Tongue (tissue), 3 donors: ENCODE measurements at places on chromosomes 11 and 22. TPM values are rescaled to one million over a fixed set of nuclear protein-coding genes. Genes with fewer than 3 reads are reported as not detected.
A peak's percentile ranks its signal among the peaks of the same experiment; 100 is the strongest.

DNA sequence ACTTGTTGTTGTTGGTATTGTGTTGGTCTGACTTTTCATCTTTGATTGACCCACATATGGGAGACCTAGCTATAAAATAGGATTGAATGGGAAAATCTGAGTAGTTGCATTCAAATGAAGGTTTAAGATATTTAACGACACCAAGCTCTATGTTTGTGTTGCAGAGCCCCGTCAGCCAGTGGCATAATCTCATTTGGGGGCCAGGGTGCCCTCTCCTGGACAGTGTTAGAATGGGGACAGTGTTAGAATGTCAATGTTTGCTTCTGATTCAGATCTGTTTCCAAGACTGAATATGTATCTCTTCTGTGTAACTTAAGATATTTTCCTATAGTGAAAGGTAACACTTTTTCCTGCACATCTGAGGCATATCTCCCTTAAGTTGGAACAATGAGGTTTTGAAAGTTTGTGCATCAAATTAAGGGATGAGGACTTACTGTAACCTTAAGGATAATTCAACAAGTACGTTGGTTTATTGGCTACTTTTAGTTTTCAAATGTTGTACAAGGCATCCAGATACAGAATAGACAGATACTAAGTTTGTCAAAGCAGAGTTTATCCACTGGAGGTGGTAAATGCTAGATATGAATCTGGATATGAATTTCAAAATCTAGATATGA lies 5.3 kb upstream of the OR52M1 start:
- peak; percentile 36 for DNase-seq

DNA sequence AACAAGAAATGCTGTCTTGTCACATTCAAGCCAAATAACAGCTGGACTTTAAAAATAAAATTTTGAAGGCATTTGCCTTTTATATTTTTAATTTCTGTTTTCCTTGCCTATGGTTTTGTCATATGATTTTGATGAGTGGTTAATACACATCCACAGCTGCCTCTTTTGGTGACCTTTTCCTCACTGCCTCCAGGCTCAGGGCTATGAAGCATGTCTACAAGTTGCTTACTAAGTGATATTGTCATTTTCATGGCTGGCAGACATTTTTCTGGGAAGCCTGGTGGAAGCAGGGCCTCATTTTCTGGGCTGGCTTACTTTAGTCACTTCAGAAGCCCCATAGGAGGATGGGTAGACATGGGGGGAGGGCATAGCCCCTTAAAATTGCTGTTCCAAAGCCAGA lies 344.9 kb downstream of the SOX6 start:
- DNase-seq: peak; percentile 7

DNA sequence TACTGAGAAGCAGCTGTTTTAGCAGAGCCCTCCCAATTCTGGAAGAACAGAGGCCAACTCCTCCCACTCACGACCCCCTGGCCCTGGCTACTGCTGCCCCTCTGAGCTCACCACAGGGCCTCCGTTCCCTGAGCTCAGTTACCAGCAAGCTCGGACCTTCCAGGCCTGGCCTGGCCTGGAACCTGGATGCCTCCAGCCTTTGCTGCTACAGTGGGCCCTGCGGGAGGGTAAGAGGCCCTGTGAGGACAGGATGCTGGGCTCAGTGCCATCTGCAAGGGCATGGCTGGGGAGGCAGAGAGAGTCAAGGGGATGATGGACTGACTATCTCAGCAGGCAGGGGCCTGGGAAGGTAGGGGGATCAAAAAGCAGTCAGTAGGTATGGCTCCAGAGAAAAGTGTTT lies 209.9 kb upstream of the NCAM1 start:
- DNase-seq: peak; percentile 41

Gene LRRC74B
- total RNA-seq: not detected

- DNase-seq: no peak
Observed at GRCh38 chr11:119590651-119591351, 138.2 kb downstream of the NECTIN1 start.

GRCh38 chr11:118202599-118203422 lies 22.0 kb downstream of the JAML start:
- DNase-seq: no peak

GRCh38 chr11:46894506-46894905 lies 23.8 kb downstream of the LRP4 start:
- DNase-seq: no peak

DNA sequence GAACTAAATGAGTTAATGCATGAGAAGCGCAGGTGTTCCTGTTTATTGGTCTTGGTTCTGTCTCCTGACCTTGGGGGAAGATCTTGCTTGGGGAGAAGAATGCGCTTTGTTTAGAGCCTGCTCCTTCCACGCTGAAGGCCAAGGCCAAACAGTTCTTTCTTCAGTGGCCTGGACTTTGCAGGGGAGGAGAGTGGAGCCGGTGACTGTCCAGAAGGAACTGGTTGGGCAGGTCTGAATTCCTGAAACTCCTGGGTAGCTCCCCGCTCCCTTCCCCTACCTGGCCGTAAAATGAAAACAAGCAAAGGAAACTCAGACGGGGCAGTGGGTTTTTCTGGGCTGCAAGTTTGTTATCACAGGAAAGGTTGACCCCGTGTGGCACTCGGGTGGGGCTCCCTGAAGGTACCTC lies 3.6 kb downstream of the ARHGAP8 start:
- DNase-seq: no peak

Gene ZNF215
- 0.51 TPM for total RNA-seq

GRCh38 chr11:1207401-1208143 lies 15.3 kb upstream of the MUC5B start:
- peak; percentile 34 for DNase-seq

Gene KRTAP5-3
- not detected for total RNA-seq

Gene KLHL35
- 2.9 TPM for total RNA-seq

- peak; percentile 67 for DNase-seq
Observed at GRCh38 chr11:71086687-71087258, 165.6 kb downstream of the SHANK2 start.

Gene CARD10
- 12.2 TPM for total RNA-seq

GRCh38 chr11:113591117-113591516 lies 115.0 kb downstream of the TMPRSS5 start:
- no peak for DNase-seq

Gene TREH
- not detected for total RNA-seq

- no peak for DNase-seq
Observed at GRCh38 chr11:44776551-44777208, 49.9 kb downstream of the TSPAN18 start.

DNA sequence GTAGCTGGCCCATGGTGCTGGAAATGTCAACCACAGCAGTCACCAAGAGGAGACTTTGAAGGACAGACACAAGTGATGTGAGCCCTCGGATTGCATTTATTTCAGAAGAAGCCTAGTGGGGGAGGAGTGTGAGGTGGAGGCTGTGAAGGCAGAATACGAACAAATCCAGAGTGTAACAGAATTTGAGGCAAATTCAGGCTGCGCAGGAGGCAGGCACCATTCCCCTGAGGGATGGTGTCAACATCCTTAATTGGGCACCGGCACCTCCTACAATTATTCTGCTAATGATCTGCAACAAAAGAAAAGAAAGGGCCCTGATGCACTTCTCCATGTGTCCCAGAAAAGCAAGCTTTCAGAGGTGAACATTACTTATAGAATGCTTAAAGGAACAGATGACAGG lies 32.2 kb downstream of the CWC15 start:
- DNase-seq: no peak

GRCh38 chr11:86341382-86341781 lies 33.3 kb upstream of the CCDC81 start:
- DNase-seq: no peak

GRCh38 chr11:61890529-61891330 lies 615 bp downstream of the FADS3 start:
- DNase-seq: peak; percentile 33

Gene SYNGR1
- 20.0 TPM for total RNA-seq

Gene OR8H2
- total RNA-seq: not detected

DNA sequence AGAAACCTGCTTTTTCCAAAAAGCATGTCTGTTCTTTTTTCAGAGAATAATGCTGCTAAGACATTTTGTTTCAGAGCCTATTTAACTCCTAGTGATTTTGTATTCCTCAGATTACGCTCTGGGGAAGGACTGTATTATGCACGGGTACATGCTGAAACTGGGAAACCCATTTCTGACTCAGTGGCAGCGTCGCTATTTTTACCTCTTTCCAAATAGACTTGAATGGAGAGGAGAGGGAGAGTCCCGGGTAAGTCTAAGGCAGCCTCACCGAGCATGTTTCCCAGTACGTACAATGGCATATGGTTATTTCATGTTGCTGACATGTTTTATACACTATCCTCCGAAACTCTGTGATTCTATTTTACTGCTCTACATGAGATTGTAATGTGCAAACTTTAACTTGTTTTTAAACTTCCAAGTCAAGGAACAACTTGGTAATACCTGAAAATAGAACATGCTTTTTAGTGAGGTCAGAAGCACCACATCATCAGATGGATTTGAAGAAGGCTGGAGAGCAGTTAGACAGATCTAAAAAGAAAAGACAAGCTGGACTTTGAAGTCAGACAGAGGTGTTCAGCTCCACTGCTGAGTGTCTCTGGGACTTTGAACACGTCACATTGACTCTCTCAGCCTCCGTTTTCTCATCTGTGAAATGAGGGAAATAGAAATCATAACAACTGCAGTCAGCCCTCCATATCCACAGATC lies 23.7 kb upstream of the MYO18B start:
- no peak for DNase-seq

- DNase-seq: no peak
Observed at GRCh38 chr11:75319035-75319877, 32.2 kb downstream of the ARRB1 start.
